CD14-positive monocyte (primary cell): ENCODE measurements at places on chromosomes 6 and 20.

DNA sequence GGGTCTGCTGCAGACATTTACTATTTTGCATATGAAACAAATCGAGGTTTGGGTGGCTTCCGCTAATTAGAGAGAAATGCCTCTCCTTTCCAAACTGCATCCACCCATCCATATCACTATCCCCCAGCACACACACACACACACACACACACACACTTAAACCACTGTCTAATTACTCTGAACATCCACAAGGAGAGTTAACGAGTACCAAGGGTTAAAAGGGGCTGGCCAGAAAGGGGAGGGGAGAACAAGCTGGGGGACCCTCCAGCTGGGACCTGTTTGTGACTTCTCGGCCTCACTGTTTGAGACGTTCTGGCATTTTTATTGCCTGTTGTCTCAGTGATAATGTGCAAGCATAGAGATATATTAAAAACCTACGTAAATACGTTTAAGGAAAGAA, 261.2 kb downstream of the FOXC1 start:
- DNase-seq: no peak

- no peak for DNase-seq
These were observed 91.6 kb downstream of the RAMACL start for GRCh38 chr6:166494757-166495486.

- DNase-seq: no peak
These were observed 603.7 kb downstream of the TENT5A start for GRCh38 chr6:81148751-81149150.

DNA sequence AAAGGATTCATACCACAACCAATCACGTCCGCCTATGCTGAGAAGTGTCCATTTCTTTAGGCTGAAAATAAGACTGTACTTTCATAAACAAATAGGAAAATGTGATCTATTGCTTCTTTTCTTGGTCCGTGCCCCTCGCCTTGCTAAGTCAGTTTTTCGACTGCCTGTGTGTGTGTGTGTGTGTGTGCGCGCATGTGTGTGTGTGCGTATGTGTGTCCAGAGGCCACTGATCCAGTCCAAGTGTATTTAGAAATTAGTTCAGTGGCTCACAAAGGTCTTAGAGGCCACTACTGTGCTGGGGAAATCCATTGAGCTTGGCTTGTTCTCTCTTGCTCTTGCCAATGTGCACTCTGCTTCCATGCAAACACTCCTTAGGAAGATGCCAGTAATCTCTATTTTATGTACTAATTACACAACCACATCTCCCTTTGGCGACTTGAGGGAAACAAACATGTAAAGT, 50.5 kb downstream of the SLC22A23 start:
- no peak for DNase-seq
